ENCODE measurements at places on chromosomes 1 and 21. TPM values are rescaled to one million over a fixed set of nuclear protein-coding genes. Genes with fewer than 3 reads are reported as not detected.
A peak's percentile ranks its signal among the peaks of the same experiment; 100 is the strongest.

DNA sequence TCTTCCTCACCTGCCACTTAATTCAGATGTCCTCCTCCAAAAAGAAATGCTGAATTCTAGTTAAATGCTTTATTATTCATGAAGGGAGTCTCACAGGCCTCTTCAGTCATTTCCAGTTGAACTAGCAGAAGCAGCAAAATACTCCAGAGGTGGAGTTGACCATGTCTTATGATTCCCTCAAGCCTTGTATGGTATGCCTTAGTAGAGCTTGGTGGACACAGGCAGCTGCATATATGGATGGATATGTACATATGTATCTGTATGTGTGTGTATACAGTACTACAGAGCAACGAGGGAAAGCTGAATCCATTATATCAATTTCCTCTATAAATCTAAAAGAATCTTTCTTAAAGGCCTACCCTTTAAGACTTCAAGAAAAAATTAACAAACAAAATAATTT, 83.6 kb upstream of the HP1BP3 start:
- no peak for DNase-seq

GRCh38 chr1:232009741-232010140, 383.2 kb downstream of the DISC1 start:
- DNase-seq: no peak

DNA sequence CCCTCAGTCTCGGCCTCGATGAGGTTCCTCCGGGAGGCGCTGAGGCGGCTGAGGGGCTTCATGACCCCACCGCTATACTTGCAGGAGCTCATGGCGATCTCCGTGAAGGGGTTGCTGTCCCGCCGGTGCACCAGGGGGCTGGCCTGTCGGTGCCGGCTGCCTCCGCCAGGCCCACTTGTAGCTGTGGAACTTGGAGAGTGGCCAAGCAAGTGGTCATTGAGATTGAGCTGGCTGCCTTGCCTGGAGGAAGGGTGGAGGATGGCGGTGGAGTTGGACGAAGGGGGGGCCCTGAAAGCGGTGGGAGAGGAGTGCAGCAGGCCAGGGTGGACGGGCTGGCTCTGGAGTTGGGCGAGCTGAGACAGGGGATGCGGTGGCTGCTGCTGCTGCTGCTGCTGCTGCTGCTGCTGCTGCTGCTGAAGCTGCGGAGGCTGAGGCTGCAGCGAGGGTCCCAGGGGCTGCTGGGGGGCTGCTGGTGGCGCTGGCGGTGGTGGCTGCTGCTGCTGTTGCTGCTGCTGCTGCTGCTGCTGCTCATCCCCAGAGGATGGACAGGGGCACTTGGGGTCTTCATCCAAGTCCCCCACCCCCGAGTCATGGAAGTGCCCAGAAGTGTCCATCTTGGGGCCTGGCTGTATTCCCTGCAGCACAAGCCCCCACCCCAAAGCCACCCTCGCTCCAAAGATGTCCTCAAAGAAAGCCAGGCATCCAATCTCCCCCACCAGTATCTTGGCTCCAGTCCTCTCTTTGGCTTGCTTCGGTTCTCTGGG, 548 bp downstream of the KCNN3 start:
- DNase-seq: no peak

DNA sequence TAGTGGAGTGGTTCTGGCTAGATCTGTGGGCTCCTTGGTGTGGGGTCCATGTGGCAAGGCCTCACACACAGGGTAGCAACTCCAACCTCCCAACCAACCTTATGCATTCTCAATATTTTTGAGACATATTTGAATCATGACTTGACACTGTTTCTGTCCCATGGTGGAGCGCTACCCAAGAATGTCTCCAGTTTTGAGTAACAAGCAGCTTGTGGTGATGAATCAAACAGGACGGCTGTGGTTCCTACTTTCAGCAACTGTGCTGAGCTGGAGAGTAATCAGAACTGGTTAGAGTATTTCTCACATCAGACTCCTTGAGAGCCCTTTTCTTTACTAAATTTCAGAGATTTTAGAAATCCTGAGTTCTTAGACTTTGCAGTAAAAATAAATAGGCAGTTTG, 3.1 kb downstream of the LCE3D start:
- peak; percentile 70 for DNase-seq

GRCh38 chr1:117032681-117033539, 27.2 kb upstream of the TTF2 start:
- no peak for DNase-seq

DNA sequence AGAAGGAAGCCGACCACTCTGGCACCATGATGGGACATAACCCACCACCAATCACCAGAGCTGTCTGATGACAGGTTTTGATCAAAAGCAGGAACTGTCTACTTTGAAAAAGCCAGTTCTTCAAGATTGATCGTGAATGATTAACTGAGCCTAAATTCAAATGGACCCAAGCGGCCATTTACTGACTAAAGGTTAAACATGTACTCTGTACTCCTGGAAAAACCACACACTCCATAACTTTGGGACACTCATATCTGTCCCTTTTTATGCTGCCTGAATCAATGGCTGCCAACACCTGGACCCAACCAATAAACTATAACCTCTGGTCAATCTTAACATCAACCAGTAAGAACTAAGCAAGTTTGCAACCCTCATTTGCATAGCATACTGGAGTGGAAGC, 206.6 kb downstream of the URB2 start:
- DNase-seq: no peak

- DNase-seq: no peak
These were observed 3.0 kb upstream of the TMEM35B start for GRCh38 chr1:34988147-34988546.

DNA sequence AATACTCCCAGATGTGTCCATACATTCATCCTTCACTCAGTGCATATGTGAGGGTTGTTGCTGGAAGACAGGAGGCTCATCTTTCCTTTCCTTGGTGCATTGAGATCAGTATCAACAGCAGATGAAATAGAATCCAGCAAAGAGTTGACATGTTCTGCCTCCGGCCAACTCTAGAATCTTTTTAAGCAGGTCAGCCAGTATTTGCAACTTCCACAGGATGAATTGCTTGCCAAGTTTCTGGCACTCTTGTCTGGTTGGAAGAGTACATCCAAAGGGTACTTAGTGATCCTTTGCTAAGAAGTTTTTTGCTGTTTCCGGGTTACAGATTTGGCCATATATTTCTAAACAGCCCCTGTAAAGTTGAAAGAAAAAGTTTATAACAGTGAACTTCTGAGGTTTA, 21.1 kb downstream of the SYNC start:
- no peak for DNase-seq

DNA sequence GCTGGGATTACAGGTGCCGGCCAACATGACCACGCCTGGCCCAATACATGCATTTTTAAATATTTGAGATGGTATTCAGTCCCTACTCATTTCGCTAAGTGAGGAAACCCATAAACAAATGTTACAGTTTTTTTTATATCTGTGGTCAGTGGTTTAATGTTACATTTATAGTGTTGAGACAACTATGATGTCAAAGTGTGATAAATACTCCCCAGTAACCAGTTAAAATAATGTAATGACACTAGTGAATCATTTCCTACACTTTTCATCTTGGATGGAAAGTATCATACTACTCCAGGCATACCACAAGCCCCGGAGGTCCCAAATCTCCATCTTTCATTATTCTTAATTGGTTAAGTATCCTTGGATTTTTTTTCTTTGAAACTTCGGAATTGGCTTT, 87.5 kb upstream of the KIF26B start:
- DNase-seq: no peak

DNA sequence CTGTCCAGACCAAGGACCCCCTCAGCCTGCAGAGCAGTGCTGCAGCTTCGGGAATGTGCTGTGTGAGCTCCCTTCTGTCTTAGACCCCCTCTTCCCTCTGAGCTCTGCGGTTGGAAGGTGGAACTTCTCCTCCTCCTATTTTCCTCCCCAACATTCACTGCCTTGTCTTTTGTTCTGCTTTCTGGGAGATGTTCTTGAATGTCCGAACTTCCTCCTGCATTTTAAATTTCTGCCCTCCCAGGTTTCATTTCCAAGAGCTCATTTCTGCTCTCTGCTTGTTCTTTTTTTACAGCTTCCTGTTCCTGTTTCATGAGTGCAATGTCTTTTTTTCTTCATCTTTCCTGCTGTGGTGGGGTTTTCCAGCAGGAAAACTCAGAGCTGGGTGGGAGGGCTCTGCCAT, 29.3 kb downstream of the RRP1 start:
- DNase-seq: no peak

- DNase-seq: peak; percentile 64
These were observed at the start of gene ADARB1 for GRCh38 chr21:45074048-45074817. TSS of gene ADARB1 (plus strand) at chr21:45074580. CDS start at chr21:45171657, 97,077 bp downstream.

DNA sequence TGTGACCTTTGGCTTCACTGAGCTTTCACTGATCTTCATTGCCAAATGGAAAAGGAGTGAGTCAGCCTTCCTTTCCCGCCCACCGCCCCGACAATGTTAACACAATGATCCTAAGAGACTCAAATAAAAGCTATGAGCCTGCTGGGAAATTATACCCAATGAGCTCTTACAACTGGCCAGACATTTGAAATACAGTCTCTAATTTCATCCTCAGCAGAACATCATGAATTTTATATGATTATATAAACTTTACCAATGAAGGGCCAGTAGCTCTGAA, 252.5 kb downstream of the SIPA1L2 start:
- DNase-seq: no peak

DNA sequence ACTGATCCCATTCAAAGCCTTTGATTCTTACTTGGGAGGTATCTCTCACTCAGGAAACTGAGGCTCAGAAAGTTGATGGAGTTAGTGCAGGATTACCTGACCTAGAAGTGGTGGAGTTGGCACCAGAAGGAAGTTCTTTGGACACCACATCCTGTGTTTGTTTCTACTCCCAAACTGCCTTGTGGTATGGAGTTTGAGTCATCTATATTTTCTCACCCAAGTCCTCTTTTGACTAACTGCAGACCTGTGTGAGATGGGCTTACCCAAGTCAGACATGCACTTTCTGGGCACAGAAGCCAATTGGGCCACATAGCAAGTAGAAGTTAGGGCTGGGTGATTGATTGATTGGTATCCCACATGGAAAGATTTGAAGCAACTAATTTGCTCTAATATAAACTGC, 36.1 kb downstream of the FGGY start:
- DNase-seq: peak; percentile 73

- no peak for DNase-seq
These were observed 137.3 kb upstream of the USH2A start for GRCh38 chr1:216560527-216560926.

DNA sequence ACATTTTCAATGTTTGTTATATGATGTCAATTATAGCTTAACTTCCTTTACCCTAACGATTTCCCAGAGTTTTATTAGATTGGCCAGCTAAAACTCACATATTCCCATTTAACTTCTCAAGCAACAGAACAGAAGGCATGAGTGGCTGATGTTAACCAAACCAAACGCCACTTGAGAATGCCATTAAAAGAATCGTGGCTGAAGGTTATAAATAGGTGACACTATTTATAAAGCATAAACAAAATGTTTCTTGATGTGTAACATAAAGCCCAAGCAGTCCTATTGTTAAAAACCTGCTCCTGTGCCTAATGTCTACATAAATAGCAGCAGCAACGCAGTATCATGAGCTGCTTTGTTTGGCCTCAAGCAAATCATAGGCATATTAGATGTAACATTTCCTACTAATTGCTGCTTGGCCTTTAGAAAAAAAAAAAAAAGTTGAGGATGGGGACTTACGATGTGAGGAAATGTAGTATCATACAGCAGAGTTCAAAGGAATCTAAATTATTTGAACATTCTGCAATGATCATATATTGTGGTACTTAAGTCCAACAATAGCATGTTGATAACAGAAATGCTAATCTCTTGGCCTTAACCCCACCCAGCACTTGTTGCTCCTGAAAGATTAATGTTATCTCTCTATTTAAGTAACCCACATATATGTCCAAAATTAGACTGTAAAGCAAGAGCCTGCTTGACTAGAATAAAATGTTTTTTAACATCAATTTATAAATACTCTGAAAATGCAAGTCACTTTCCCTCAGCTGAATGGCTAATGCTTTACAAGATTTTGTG, 106.0 kb downstream of the ESRRG start:
- no peak for DNase-seq

DNA sequence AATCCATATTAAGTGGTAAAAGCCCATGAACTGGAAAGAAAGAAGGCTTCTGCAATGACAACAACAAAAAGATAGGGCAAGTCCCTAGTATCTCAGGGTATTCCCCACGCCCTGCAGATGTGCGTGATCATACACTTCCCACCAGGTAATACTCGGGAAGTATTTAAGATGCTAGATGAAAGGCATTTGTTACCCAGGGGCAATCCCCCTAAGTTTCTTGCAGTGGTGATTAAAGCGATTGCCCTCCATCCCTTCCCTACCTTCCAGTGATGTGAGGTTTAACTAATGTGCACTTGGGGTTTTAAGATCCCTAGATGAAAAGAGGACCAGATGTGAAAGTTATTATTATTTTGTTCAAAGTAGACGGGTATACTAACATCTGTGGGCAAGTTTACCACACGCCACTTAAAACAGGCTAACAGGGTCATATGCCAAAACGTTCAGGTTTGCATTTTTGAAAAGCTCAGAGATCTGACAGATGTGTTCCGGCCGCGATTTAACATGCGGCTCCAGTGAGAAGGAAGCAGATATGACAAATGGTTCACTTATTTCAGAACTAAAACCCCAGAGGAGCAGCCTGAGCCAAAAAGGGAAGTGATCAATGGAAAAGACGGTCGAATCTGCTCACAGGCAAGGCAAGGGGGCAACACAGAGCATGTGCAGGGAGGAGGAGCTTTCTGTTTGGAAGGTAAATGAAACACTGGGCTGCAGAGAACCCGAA, 17.4 kb downstream of the TIAM1 start:
- DNase-seq: peak; percentile 56

DNA sequence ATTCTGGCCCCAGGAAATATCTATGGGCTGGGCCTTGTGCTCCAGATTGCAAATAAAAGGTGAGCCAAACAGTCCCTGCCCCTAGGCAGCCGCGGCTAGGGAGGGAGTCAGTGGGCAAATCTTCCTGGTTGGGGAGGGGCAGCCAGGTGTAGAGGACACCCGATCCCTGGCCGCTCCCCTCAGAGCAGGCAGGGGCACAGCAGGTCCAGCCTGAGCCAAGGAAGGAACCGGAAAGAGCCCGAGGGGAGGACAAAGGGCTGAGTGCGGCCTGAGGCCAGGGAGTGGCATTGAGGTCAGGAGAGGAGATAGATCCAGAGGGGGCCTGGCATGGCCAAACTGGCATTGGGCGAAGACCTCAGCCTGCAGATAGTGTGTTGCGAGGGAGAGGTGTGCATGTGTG, 36.6 kb upstream of the ARF1 start:
- no peak for DNase-seq

GRCh38 chr1:153361480-153362109, 3.9 kb downstream of the S100A9 start:
- DNase-seq: no peak

GRCh38 chr1:14320986-14321385, 277.5 kb upstream of the KAZN start:
- DNase-seq: no peak

DNA sequence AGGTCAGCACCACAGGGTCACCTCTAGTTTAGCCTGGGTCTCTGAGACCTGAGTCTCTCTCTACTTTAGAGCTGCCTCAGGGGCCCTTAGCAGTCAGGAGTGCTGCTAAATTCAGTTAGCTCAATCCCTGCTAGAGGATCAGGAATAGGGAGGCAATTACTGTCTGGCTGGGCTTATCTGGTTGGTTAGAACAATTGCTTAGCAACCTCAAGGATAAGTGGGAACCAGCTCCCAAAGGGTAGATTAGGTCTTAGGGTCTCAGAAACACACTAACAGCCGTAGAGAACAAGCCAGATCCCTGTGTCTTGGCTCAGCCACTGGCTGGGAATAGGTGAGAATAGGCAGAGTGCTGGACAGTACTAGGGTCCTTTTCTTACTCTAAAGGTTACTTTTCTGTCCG, 7.7 kb downstream of the PM20D1 start:
- no peak for DNase-seq

Gene SAMD13
- 0.73 TPM for total RNA-seq

Gene USH2A
- total RNA-seq: not detected

Gene KRTAP13-1
- not detected for total RNA-seq

Gene CD55
- 64.9 TPM for total RNA-seq

Gene SDC3
- total RNA-seq: not detected

Gene GPR25
- not detected for total RNA-seq

Measured in activated CD8-positive, alpha-beta memory T cell treated with anti-CD3 and anti-CD28 coated beads, Interleukin-2, amount 10 ng/mL, durations not matched to agents 7 days and 5 days (primary cell).